ENCODE measurements at places on chromosomes 2 and 18. TPM values are rescaled to one million over a fixed set of nuclear protein-coding genes. Genes with fewer than 3 reads are reported as not detected.
A peak's percentile ranks its signal among the peaks of the same experiment; 100 is the strongest.

DNA sequence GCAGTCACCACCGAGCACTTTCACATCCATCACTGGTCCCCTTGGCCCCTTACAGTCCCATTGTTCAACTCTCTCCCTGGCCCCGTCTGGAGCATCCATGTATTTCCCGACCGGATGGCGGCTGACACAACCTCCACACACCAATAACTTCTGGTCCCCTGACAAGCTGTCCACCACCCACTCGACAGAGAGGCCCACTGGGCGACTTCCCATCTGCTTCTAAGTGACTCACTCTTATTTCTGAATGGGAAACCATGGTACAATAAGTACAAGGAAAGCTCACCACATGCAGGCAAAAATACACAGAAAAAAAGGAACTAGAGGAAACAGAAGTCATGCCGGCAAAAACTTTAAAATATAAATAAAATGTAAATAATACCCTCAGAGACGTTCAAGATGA lies 82.9 kb upstream of the RAB12 start:
- DNase-seq, result no peak

The IL1F10 gene
- not detected for polyA plus RNA-seq

The PRSS56 gene
- polyA plus RNA-seq, result not detected

DNA sequence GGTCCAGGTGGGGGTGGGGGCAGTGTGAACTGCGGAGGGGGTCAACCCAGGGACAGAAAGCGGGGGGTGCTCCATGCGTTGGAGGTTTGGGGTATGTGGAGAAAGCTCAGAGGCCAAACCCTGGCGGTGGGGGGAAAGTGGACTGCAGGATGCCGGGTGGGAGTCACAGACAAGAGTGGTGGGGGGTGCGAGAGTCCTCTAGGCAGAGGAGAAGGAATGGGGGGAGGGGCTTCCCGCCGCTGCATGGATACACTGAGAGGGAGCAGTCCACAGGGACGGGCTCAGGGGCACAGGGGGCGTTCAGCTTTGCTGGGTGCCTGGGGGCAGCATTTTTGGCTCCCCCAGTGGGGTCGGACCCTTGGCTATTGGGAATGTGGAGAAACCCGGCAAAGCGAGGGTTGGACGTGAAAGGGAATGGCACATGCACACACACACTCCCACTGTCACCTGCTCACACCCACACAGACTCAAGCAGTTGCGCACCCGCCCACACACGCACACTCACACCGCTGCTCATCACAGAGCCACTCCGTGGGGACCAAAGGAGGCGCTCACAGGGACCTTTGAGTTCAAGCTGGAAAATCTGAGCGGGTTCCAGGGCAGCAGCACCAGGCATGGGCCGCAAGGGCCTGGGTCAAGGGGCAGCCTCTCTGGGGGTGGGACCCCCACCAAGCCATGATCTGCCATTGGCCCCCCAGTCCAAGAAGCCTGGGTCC lies 7.7 kb downstream of the GBX2 start:
- DNase-seq, result no peak

The WNT10A gene
- polyA plus RNA-seq, result not detected

- no peak for DNase-seq
Observed at GRCh38 chr18:48943736-48944527, 6.8 kb downstream of the SMAD7 start.

GRCh38 chr2:30948857-30949256 lies 141.6 kb upstream of the CAPN13 start:
- DNase-seq, result no peak

DNA sequence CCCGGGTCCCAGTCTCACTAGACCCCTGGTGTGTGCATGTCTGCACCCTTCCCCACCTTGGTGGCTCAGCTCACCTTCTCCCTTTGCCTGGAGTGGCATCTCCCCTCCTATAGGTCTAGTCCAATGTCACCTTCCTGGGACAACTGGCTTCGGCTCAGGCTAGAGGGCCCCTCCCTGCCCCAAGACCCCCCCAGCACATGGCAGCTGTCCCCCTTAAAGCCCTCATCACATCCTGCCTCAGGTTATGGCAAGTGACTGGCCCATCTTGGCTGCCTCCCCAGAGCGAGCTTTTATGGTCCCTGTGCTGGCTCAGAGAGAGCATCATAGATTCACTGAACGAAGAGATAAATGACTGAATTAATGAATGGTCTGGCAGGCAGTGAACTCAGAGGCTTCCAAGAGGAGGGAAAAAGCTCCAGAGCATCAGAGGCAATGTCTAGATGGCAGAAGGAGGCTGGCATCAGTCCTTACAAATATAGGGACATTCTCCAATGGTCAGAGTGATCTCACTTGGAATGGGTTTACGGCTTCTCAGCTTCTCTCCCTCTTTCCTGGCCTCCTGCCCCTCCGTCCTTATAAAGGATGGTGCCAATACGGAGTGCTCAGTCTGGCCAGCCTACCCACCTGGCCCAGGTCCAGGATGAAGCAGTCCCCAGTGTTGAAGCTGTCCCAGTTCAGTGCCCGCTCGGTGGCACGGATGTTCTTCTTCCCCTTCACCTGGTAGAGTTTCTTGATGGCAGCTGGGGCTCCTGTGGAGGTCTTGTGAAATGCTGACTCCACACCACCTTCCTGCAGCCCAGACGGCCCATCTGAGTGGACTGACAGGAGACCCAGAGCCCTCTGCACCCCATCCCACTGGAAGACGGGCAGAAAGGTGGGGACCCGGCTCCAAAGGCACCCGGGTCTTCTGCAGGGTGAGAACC lies 9.4 kb downstream of the CAPG start:
- no peak for DNase-seq

GRCh38 chr18:43481069-43481468 lies 203.8 kb upstream of the SYT4 start:
- no peak for DNase-seq

- no peak for DNase-seq
Observed at GRCh38 chr18:50696929-50697328, 122.9 kb downstream of the MRO start.

GRCh38 chr2:130807659-130808385 lies 28.9 kb upstream of the ARHGEF4 start:
- no peak for DNase-seq

- DNase-seq, result no peak
Observed at GRCh38 chr2:177796011-177796410, 276.6 kb downstream of the PDE11A start.

- no peak for DNase-seq
Observed at GRCh38 chr18:36149514-36150289, 20.0 kb downstream of the ELP2 start.

GRCh38 chr2:236661762-236662110 lies 92.1 kb downstream of the ACKR3 start:
- DNase-seq, result peak; percentile 29

DNA sequence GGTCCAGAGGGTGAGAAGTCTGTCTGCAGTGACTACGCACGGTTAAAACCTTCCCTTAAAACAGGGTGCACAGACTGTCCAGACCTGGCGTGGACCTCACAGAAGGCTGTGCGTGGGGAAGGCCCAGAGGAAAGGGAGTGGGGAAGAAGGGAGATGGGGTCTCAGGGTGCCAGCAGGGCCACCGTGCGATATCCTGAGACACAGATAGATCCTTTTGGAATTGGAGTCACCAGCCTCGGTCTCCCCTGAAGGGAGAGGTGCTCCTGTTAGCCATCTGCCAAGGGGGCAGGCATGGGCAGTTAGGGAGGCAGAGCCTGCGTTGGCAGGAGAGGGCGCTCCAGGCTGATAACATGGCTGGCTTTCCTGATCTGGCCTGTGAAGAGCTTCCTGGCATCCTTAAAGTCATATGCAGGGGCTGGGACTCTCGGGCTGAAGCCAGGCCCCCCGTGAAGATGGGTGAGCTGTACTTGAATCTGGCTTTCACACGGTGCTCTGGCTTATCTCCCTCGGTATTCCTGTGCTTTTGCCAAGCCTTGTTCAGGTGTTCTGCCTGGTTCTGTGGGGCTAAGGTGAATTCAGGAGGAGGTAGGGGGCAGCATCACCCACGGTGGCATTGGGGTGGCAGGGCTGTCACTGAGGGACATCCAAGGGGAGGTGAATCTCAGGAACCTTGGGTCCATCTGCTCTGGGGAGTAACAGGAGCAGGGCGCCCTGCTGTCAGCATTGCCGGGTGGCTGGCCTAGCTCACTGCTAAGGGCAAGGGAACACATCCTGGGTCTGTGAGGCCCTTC lies 107.2 kb upstream of the SMAD2 start:
- no peak for DNase-seq

GRCh38 chr2:241417626-241418025 lies 61.5 kb downstream of the FARP2 start:
- DNase-seq, result no peak

- DNase-seq, result no peak
Observed at GRCh38 chr2:68974946-68975665, 670 bp downstream of the GKN1 start.

GRCh38 chr18:3679241-3679640 lies 229.3 kb downstream of the TGIF1 start:
- no peak for DNase-seq

GRCh38 chr2:75949385-75950030 lies 238.8 kb upstream of the GCFC2 start:
- DNase-seq, result no peak

- DNase-seq, result no peak
Observed at GRCh38 chr2:76752506-76752905, 769.7 kb downstream of the LRRTM4 start.

- DNase-seq, result peak; percentile 42
Observed at GRCh38 chr2:230690439-230690838, 22.2 kb upstream of the CAB39 start.

GRCh38 chr2:219107758-219108157 lies 47.0 kb upstream of the IHH start:
- DNase-seq, result no peak

The MAP3K19 gene
- polyA plus RNA-seq, result 3.5 TPM

GRCh38 chr2:70043252-70043875 lies 43.9 kb upstream of the PCBP1 start:
- DNase-seq, result no peak

DNA sequence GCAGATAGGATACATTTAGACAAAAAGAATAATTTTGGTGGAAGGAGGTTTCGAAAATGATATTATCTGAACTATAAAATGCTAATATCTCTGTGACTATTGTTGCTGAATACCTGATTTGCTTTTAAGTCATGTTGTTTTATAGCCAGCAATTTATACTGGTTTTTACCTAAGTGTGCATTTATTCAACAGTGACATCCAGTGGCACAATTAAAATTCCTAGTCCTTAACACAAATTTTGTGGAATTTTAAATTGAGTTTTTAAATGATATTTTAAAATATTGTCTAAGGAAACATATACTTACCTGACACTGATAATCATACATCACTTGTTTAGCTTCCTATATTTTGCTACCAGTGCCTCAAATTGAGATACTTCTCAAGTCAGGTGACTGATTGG lies 144.8 kb downstream of the ARHGAP28 start:
- DNase-seq, result no peak

DNA sequence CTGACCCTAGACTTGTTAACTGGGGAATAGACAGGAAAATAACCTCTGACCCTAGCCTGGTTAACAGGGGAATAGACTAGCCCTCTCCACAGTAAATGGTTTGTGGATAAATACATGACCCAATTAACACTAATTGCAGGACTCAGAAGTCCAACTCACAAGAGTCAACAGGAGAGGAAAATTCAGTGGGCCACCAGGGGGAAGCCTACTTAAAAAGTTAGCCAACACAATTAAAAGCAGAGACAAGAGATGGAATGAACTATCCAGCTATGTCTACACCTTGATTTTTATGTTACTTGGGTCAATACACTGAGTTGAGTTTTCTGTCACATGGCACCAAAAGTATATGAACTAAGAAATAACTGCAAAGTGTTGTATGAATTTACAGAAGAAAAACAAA lies 158.8 kb upstream of the SLC39A10 start:
- no peak for DNase-seq

GRCh38 chr2:203022751-203023150 lies 8.1 kb downstream of the NBEAL1 start:
- DNase-seq, result no peak

The RUFY4 gene
- polyA plus RNA-seq, result 0.79 TPM

DNA sequence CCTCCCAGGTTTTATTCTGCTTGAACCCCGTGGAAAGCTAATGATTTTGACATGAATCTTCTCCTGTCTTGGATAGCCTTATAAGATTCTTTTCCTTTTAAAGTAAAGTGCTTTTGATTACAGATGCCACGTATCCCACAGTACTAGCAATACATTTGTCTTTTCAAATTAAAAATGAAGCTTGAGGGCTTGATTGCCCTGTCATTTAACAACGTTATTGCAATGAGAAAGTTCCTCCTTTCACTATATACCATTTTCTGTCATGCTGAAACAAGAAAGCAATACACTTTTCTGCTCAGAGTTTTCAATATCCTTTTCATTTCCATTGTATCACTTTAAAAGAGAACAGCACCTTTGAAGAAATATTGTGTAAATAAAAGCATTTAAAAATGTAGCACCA lies 814.7 kb downstream of the LRP1B start:
- no peak for DNase-seq

GRCh38 chr2:118464546-118465265 lies 376.4 kb downstream of the INSIG2 start:
- no peak for DNase-seq

The BMP10 gene
- polyA plus RNA-seq, result not detected

DNA sequence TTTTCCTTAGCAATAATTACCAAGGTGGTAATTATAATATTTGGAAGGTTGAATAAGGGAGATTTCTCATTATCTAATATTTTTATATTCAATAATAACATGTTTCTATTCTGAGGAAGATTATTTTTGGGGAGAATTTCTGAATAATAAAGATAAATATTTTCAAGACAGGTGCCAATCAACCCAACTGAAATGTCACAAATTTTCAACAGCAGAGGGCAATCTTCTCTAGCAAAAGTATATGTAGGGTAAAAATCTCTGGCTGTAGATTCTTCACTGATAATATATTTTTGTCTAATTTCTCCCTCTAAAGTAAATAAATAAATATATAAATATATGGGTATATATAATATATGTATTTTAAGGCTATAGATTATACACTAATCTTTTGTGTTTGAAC lies 1187.2 kb upstream of the CRIM1 start:
- no peak for DNase-seq

The PPP1R7 gene
- 72.2 TPM for polyA plus RNA-seq

The LIMS4 gene
- 1.2 TPM for polyA plus RNA-seq

DNA sequence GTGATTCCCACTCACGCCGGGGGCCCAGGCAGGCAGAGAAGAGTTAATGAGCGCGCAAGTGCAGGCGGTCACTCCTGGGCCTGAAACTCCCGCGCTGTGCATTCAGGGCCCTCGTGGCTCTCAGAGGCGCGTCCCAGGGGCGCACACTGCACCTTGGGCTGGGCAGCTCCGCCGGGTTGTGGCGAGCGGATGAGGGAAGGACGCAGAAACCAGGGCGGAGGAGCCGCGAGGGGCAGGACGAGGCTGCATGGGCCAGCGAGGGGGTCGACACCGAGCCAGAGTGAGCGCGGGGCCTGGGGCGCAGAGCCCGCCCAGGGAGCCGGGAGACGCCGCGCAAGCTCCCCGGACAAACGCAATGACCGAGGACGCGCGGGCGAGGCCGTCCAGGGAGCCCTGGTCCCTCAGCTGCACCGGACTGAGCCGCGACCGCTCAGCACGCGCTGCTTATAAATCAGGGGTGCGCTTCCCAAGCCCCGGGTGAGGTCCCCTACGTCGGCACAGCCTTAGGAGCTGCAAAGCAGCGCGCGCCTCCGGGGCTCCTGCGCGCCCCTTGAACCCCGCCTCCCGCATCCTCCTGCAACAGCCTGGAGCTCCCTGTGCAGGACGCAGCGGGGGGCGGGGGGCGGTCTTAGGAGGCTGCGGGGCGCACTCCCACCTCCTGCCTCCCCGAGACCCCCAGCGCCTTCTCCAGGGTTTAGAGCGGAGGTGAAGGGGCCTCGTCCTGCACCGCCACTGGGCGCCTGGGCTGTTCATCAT lies 180.2 kb upstream of the ALKAL2 start:
- peak; percentile 21 for DNase-seq

The RGPD5 gene
- 19.0 TPM for polyA plus RNA-seq

- DNase-seq, result no peak
Observed at GRCh38 chr2:185475914-185476313, 262.7 kb upstream of the FSIP2 start.

The SERPINB4 gene
- polyA plus RNA-seq, result not detected

The EPB41L5 gene
- 51.3 TPM for polyA plus RNA-seq

All from right lung (tissue), 10 donors.